ENCODE measurements at places on chromosomes 1 and 21. TPM values are rescaled to one million over a fixed set of nuclear protein-coding genes. Genes with fewer than 3 reads are reported as not detected.

GRCh38 chr1:109270623-109271317, 12.2 kb downstream of the PSRC1 start:
- ATAC-seq = no peak

DNA sequence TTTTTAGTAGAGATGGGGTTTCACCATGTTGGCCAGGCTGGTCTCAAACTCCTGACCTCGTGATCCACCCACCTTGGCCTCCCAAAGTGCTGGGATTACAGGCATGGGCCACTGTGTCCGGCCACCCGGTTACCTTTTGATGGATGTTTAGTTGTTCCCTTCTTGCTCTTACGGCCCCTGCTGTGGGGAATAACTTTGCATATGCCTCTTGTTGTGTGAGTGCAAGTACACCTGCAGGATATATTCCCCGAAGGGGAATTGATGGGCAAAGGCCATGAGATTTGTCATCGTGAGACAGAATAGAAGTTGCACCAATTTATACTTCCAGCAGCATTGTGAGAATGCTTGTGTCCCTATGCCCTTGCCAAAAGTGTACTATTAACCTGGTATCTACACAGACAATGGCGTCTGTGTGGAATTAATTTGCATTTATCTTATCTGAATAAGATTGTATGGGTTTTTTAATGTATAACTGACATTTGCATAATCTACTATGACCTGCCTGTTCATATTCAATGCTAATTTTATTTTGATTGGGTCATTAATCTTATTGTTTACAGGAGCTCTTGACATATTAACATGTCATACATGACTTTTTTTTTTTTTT, 8.1 kb downstream of the IL6R start:
- no peak for ATAC-seq

DNA sequence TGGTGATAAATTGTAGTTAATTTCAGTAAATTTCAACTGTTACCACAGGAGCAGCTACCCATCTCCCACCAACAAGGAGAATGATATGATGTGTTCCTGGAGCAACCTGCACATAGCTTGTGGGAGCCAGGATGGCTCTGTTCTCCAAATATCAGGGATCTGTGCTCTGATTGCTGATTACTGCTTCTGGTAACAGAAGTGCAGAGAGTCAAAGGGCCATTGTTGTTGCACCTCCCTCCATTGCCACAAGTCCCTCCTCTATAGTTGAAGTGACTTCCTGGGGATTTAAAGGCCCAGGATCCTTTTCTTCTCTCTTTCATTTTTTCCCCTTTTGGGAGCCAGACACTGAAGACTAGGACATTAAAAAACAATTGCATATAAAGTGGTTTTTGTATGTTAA, 51.6 kb upstream of the HPDL start:
- ATAC-seq = no peak

Gene ACBD6
- total RNA-seq = 24.2 TPM

Gene ATAD3C
- total RNA-seq = 2.1 TPM

Gene LIPI
- total RNA-seq = not detected
